ENCODE measurements at places on chromosomes 4 and X.

GRCh38 chr4:144176476-144176875 is 36.0 kb upstream of the GYPA start:
- DNase-seq: no peak

GRCh38 chr4:13386405-13387107 is 97.6 kb downstream of the RAB28 start:
- peak; percentile 2 for DNase-seq

DNA sequence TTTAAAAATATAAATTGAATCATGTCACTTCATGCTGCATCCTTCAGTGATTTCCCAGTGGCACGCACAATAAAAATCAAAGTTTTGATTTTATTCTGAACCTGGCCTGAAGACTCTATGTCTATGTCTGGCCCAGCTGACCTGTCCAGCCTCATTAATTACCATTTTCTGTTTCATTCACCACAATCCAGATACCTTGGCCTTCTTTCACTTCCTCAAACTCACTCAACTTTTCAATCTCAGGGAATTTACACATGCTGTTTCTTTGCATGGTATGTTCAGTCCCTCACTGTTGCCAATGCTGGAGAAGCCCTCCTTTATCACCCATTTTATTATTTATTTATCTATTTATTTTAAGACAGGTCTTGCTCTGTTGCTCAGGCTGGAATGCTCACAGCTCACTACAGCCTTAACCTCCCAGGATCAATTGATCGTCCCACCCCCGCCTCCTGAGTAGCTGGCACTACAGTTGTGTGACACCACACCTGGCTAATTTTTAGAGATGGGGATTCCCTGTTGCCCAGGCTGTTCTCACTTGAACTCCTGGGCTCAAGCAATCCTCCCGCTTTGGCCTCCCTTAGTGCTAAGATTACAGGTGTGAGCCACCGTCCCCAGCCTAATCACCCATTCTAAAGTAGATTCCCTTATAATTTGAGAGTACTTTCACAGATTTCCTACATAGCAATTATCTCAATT is 43.1 kb downstream of the ZGRF1 start:
- no peak for DNase-seq

- no peak for DNase-seq
Observed at GRCh38 chr4:139522457-139522856, 33.6 kb downstream of the SETD7 start.

GRCh38 chr4:98506462-98507132 is 151.8 kb downstream of the TSPAN5 start:
- DNase-seq: no peak

DNA sequence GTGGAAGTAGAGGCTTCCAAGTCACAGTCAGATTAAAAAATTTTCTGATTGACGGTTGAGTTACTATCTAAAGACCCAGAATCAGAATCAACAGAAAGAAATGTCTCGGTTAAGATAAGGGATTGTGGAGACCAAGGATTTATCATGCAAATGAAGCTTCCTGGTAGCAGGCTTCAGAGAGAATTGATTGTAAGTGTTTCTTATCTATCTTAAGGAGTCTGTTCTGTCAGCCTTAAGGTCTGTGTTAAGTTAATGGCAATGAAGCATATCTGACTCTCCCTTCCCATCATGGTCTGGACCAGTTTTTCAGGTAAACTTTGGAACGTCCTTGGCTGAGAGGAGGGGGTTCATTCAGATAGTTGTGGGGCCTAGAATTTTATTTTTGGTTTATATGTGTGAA is 780.2 kb downstream of the FAM133A start:
- DNase-seq: no peak

DNA sequence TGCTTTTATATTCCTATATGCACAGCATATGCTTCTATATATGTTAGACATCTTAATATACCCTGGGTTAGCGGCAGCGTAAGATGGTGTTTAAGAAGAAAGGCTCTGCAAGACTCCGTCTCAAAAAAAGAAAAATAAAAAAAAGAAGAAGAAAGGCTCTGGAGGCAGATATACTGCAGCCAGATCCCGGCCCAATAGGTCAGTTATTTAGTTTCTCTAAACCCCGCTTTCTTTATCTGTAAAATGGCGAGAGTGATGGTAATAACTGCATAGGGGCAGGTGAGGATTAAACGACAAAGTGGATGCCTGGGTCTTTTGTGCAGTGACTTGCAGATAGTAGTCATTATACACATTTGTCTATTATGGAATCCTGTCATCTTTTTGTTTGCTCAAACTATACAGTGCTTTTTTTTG is 115.2 kb downstream of the NAA11 start:
- no peak for DNase-seq

DNA sequence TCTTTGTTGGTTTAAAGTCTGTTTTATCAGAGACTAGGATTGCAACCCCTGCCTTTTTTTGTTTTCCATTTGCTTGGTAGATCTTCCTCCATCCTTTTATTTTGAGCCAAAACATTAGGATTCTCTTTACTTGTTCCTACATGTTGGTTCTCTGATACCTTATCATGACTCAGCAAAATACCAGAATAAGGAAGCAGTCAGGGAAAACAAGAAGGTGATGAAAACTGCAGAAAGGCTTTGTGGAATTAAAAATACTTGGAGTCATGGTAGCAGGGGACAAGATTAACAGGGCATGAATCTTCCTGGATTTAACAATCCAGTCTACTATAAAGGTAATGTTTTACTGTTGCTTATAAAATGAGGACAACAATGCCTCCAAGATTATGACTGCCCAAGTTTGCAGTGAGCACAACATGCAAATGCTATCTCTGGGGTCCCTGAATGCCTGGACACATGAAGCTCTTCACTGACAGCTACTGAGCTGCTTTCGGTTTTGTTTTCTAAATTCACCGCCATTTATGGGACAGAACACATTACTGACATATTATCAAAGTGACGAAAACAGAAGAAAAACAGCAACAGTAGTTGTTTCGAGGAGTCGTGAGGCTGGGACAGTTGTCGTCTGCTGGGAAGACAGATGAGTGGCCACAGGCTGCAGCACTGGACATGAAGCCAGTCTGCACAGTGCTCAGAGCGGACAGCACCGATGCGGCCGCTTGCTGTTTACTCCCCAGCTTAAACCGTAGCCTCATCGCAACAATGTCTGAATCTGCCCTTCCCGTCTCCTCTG is 174.5 kb upstream of the DKK2 start:
- DNase-seq: no peak

DNA sequence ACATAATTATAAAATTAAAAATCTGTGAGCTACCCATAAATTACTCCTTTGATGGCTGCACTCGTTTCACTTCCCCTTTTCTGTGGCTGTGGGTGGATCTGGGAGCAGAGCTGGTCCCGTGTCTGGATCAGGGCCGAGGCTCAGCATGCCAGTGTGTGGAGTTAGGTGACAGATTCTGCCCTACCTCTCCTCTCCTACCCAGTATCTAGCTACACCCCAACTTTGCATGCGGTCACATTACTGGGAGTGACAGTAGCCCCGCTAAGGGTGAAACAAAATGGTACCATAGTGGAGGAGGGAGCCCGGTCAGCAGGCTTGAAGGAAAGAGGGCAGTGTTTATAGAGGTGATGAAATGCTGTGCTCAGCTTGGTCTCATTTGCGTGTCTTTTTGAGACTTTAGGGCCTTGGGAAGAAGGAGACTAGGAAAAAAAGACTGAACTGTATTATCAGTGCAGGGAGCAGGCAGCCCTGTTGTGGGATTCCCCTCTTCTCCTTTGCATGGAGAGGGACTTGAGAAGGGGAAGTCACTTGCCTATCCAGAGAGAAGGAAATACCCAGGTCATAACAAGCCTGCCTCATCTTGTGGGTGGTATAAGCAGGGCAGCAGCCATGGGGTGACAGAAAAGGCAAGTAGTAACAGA is 48.4 kb downstream of the ARHGAP10 start:
- DNase-seq: no peak

GRCh38 chrX:120769576-120770341 is 105.9 kb downstream of the CT47B1 start:
- peak; percentile 58 for DNase-seq

- no peak for DNase-seq
Observed at GRCh38 chr4:29588617-29589016, 1131.6 kb upstream of the PCDH7 start.

DNA sequence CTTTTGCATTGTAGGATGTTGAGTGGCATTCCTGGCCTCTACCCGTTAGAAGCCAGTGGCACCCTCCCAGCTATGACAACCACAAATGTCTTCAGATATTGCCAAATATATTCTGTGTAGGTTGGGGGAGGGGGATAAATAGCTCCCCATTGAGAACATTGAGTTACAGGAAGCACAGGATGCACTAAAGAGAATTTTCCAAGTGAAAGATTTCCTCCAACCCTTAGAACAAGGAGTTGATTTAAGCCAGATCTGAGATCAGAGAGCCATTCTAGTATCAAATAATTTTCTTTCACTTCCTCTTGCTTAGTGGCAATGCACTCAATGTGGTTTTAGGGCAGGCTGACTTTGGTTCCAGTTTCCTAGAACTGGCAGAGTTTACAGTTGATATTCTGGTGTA is 436.6 kb downstream of the C4orf33 start:
- no peak for DNase-seq

DNA sequence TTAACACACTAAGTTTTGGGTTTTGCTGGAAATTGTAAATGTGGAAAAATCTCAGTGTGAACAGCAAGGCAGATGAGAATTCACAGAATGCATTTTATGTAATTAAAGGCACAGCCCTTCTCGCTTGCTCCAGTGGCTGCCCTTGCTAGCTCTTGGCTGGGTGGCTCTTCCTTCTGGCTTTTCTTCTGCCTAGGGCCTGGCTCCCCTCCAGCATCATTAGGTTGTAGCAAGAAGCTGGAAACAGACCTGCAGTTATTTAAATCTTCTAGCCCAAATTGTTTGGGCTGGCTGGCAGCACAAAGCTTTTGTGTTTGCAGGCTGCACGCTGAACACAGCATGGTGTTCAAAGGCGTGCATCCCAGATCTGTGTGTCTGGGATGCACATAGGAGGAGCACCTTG is 56.5 kb downstream of the LIMCH1 start:
- DNase-seq: no peak

DNA sequence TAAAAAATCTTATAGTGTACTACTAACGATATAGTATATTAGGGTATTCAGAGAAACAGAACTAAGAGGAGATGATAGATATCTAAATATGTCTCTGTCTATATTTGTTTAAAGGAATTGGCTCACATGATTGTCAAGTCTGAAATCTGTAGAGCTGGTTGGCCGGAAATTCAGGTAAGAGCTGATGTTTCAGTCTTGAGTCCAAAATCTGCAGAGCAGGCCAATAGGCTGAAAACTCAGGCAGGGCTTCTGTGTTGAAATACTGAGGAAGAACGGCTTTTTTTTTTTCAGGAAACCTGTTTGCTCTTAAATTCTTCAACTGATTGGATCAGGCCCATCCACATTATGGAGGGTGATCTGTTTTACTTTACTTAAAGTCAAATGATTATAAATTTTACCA is 31.7 kb downstream of the PGRMC2 start:
- DNase-seq: no peak

Data from HCEC 1CT (cell line).